Hematopoietic multipotent progenitor cell treated with erythropoietin and hydrocortisone succinate and interleukin-3 and kit ligand, for 17 days (in vitro differentiated cells): ENCODE measurements at places on chromosomes 7 and 10.

GRCh38 chr7:33072471-33072870, 9.9 kb upstream of the NT5C3A start:
- no peak for DNase-seq

DNA sequence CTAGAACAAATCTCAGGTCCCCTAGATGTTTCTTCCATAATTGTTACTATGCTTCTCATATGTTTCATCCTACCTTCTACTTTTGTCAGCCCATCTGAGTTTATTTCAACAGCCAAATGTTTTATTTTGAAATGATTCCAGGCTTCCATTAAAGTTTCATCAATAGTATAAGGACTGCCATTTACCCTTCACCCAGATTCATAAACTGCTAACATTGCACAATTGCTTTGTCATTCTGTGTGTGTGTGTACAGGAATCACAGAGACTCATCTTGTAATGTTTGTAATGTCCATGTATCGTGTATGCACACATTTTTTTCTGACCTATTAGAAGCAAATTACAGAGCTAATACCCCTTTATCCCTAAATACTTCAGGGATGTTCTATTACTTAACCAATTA, 25.5 kb downstream of the MMRN2 start:
- no peak for DNase-seq

DNA sequence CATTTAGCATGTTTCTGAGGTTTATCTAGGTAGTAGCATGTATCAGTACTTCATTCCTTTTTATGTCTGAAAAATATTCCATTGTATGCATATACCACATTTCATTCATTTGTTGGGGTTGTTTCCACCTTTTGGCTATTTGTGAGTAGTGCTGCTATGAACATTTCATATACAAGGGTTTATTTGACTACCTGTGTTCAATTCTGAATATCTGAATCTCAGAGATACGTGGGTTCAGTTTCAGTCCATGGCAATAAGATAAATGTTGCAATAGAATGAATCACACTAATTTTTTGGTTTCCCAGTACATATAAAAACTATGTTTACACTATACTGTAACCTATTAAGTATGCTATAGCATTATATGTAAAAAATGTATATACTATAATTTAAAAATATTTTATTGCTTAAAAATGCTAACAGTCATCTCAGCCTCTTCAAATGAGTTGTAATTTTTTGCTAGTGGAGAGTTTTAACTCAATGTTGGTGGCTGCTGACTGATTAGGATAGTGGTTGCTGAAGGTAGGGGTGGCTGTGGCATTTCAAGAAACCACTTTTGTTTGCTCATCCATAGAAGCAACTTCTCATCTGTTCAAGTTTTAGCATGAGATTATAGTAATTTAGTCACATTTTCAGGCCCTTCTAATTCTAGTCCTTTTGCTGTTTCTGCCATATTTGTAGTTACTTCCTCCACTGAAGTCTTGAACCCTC, 13.9 kb downstream of the PLEKHA1 start:
- DNase-seq, result no peak

GRCh38 chr10:128274938-128275337, 148.7 kb upstream of the MKI67 start:
- no peak for DNase-seq

GRCh38 chr10:79948976-79949722, at the start of gene SFTPD:
SFTPD (minus strand) TSS chr10:79949105; CDS start chr10:79946659, 2,446 bp downstream.
- no peak for DNase-seq

GRCh38 chr10:7407368-7408290, 3.2 kb downstream of the SFMBT2 start:
- no peak for DNase-seq
